ENCODE measurements at places on chromosomes 5 and 9.

GRCh38 chr5:14009575-14009974, 65.1 kb upstream of the DNAH5 start:
- DNase-seq: no peak

DNA sequence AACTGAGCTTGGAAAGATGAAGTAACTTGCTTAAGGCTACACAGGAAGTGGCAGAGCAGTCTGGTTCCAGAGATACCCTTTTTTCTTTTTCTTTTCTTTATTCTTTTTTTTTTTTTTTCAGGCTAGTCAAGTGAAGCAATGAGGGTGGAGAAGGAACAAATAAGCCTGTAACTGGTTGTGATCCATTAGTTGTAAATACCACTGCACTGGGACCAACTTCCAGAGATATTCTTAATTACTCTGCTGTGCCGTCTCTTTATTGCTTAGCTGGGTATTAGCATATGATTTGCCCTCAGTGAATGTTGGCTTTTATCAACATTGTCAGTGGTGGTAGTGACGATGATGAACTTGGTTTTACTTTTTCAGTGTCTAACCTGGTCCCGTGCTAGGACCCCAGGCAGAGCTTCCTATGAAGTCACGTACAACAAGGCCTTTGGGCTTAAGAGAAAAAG, 26.7 kb downstream of the LNPEP start:
- DNase-seq: no peak

DNA sequence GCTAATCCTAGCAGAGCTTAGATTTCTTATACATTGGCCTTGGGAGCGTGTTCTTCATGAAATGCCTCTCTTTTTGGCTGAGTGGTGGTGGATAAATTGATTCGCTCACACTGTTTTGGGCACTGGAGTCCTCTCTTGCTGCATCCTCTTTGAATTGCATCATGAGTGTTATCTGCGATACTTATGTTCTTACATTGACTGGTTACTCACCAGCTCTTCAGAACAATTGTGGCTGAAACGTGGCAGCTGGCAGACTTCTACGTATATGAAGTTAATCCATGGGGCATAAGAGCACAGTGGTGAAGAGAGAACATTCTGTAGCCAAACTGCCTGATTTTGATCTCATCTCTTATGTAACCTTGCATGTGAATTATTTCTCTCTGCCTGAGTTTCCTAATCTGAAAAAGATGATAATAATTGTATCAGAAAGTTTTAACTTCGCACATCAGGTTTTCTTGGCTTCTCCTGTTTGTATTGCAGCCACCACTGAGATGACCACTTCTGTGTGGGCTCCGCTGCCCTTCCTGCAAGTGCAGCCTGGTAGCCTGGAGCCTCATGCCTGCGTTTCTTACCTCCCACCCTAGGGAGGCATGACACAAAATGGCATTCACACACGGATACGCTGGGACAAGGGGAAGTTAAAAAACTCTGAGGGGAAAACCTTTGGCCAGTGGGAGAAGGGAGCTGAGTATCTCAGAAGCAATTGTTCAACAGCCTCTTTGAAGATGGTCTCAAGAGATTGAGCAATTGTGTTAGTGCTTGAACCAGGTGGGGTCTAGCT, 295.2 kb downstream of the ARHGAP26 start:
- no peak for DNase-seq

DNA sequence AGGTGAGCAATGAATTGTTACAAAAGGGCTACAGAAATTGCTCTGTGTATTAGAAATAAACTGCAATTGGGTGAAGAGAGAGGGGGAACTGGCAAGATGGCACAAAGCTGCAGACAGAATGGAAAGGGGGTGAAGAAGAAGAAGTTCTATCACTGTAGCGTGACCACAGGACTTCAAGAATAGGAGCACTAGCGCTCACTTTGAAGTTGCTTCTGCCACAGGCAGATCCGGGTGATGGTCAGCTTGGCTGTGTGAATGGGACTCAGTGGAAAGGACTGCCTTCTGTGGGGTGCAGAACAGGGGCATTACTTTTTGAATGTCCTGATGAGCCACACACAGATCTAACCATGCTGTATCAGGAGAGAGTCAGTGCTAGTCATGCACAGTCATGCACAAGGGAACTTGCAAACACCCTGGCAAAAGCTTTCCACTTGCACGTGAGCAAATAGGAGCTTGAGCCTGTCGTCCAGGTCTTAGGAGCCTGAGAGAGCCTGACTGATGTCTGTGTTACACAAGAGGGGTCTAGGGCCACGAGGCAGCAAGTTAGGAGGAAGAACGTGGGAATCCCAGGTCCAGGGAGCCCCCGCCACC, 16.3 kb downstream of the IL5 start:
- no peak for DNase-seq

DNA sequence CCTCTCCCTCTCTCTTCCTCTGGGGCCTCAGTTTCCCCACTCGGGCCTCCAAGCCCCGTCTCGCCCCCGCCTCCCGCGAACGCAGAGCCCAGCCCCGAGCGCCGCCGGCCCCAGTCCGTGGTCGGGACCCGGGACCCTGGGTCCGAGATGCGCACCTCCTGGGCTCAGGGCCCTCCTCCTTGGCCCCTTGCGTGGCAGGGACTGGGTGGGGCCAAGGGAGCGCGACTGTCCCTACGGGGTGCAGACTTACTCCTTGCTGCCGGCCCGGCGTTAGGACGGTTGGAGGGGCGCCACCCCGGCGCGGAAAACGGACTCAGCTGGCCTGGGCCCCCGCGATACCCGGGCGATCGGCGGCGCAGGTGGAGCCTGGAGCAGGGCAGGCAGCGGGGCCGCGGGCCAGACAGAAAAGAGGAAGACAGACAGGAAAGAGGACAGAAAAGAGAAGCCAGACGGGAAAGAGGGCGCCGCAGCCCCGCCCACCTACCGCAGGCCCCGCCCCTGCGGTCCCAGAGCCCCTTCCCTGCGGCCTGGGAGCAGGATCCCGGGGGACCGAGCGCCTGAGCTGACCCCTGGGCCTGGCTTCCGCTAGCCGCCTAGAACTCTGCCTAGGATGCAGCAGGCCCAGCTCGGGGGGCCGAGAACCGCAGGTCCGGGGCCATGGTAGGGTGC, at the start of gene GBGT1:
GBGT1 (minus strand) TSS at position 411 of the 669 bp plus-strand sequence. CDS start 1,502 bp downstream, outside the sequence.
- peak; percentile 86 for DNase-seq

DNA sequence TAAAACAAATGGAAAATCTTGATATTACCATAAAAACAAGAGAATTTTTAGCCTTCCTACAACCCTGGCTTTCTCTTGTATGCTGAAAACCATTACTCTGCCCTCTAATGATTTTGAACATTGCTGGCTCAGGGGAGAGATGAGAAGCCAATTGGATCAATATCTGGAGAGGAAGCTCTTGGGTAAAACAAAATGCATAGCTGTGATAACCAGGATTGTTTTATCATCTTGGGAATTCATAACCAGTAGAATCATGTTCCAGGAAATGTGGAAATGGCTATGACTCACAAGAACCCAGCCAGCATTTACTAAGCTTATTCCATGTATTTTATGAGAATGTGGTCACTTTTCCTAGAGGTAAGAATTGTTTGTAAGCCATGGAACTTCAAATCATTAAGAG, 51.1 kb upstream of the CTNND2 start:
- no peak for DNase-seq

GRCh38 chr5:96649251-96649662, 12.9 kb upstream of the CAST start:
- DNase-seq: no peak

- DNase-seq: no peak
These were observed 72.5 kb upstream of the RASA1 start for GRCh38 chr5:87195104-87195591.

DNA sequence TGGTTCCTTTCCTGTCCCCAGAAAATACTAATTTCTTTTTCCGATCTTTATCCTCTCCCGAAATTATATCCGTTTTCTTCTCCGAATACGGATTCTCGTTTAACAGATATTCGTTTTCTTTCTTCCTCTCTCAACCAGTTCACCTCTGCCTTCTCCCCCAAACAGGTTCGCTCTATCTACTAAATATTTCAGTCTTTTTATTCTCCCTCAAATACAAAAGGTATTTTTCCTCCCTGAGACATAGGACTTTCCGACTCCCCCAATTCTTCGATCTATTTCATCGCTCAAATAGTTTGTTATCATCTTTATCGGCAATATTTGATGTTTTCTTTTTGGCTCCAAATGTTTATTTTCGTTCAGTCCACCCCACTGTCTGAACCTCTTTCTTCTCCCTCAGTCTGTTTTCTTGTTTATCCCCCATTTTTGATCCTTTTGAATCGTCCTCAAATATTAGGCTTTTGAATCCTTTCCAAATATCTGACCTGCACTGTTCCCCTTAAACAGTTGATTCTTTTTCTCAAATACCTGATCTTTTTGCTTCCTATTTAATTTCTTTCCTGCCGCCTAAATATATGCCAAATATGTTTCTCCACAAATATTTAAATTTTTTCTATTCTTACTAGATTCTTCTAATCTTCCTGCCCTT, 4.4 kb downstream of the PITX1 start:
- DNase-seq: no peak

- DNase-seq: no peak
These were observed 116.6 kb downstream of the KLHL3 start for GRCh38 chr5:137619191-137619870.

GRCh38 chr9:84718476-84718875, 48.9 kb downstream of the NTRK2 start:
- no peak for DNase-seq

DNA sequence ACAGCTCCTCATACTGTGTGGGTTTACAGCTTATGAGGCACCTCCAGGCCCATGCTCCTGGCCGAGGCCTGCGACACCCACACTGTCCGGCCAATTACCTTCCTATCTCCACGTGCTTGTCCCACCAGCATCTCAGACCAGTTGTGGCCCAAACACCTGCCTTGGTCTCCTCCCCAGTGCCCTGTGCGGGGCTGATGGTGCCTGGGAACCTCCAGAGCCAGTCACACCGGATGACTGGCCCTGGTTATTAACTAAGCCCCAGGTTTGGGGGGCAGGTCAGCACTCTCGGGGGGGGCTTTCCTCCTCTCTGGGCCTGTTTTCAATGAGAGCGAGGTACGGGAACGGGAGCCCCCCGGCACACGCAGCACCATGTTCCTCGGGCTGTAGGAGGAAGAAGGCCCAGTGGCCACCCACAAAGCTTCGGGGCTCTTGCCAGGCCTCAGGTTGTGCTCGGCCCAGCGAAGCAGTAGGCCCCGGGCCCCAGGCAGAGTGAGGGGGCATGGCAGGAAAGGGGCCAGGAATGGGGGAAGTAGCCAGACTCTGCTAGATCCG, 76.0 kb upstream of the PHYKPL start:
- peak; percentile 46 for DNase-seq

- DNase-seq: no peak
These were observed 13.3 kb upstream of the FEM1C start for GRCh38 chr5:115557667-115558387.

DNA sequence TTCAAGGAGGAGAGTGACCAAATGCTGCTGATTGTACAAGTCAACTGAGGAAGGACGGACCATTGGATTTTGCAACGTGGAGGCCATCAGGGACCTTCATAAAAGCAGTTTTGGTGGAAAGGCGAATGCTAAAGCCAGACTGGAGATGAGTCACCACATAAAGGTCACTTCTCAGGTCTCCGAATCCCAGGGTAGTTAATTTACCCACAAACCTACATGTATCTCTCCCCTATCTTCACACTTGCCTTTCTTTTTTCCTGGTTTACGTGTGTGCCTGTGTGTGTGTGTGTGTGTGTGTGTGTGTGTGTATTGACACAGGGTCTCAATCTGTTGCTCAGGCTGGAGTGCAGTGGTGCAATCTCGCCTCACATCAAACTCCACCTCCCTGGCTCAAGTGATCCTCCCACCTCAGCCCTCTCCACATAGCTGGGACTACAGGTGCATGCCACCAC, 4.6 kb upstream of the CTNNA1 start:
- DNase-seq: no peak

- DNase-seq: peak; percentile 87
These were observed 15.7 kb downstream of the SAP30L start for GRCh38 chr5:154461531-154461930.

DNA sequence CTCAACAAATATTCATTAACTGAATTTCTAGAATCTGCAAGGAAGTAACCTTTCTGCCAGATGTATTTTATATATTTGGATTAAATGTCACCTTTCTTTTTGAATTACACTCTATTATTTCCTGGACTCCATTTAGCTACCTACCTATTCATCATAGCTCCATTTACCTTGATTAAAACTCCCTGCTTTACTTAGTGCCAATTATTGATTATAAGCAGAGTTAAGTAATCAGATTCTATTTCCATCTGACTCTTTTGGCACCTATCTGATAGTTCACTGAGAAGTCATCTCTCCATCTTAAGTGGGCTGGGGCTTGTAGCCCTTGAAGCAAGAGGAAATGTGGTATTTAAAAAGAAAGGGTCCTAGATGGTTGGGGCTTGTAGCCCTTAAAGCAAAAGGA, 88.6 kb downstream of the TRPM3 start:
- no peak for DNase-seq

DNA sequence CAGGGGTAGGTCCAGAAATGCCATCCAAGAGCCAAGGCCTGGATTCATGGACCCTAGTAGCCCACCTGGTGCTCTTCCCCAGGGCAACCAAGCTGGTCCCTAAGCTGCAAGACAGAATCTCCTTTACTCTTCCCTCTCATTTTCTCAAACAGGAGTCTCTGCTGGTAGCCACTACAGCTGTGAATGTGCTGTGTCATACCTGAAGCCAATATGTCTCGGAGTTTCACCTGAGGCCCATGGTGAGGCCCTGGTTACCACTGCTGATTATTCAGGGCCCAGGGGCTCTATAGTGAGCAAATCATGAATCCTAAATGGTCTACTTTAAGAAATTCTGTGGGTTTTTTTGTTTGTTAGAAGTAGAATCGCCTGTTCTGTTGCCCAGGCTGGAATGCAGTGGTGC, 15.9 kb downstream of the CDK7 start:
- DNase-seq: peak; percentile 58

- no peak for DNase-seq
These were observed 19.1 kb downstream of the GFI1B start for GRCh38 chr9:132997591-132997990.

GRCh38 chr9:101219030-101219429, 165.8 kb downstream of the BAAT start:
- no peak for DNase-seq

- no peak for DNase-seq
These were observed 1729.2 kb upstream of the WWC1 start for GRCh38 chr5:166562246-166562645.

- peak; percentile 59 for DNase-seq
These were observed 12.6 kb upstream of the LPCAT1 start for GRCh38 chr5:1536322-1536845.

DNA sequence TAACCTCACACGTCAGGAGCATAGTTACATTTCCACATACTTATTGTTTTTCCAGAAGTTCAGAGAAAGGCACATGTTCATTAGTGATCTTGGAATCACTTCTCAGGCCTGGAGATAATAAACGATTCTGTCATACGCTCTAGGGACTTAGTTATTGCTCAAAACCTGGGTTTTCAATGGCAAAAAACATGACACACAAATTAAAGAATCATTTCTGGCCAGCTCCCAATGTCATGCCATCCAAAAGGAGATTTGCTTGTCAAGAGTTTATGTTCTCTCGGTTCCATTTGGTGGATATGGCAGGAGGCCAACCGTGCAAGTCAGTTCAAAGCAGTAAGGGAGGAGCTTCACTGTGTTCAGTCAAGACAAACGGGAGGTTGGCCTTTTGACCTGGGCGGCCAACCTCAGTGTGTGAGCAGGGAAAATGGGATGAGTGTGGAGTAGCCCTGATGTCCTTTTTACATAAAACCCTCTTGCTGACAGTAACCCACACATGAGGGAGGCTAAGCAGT, 123.4 kb downstream of the NXNL2 start:
- no peak for DNase-seq

Data from islet precursor cell (in vitro differentiated cells).